ENCODE measurements at places on chromosomes 2 and 18. TPM values are rescaled to one million over a fixed set of nuclear protein-coding genes. Genes with fewer than 3 reads are reported as not detected.

ATP6V1C2 gene
- 175 TPM for total RNA-seq

REG3G gene
- total RNA-seq: not detected

CHCHD5 gene
- total RNA-seq: 23.2 TPM

DSG4 gene
- 0.89 TPM for total RNA-seq

ZDBF2 gene
- 4.5 TPM for total RNA-seq

TWIST2 gene
- 14.7 TPM for total RNA-seq

CPO gene
- total RNA-seq: not detected

ARL4C gene
- 64.4 TPM for total RNA-seq

LOXHD1 gene
- 0.30 TPM for total RNA-seq

SRBD1 gene
- 9.6 TPM for total RNA-seq

SERPINB11 gene
- not detected for total RNA-seq

TEKT4 gene
- not detected for total RNA-seq

Data from suprapubic skin (tissue), 4 donors.